ENCODE measurements at places on chromosomes 12 and 14.

GRCh38 chr14:102486513-102487203, 22.9 kb downstream of the ANKRD9 start:
- no peak for DNase-seq

DNA sequence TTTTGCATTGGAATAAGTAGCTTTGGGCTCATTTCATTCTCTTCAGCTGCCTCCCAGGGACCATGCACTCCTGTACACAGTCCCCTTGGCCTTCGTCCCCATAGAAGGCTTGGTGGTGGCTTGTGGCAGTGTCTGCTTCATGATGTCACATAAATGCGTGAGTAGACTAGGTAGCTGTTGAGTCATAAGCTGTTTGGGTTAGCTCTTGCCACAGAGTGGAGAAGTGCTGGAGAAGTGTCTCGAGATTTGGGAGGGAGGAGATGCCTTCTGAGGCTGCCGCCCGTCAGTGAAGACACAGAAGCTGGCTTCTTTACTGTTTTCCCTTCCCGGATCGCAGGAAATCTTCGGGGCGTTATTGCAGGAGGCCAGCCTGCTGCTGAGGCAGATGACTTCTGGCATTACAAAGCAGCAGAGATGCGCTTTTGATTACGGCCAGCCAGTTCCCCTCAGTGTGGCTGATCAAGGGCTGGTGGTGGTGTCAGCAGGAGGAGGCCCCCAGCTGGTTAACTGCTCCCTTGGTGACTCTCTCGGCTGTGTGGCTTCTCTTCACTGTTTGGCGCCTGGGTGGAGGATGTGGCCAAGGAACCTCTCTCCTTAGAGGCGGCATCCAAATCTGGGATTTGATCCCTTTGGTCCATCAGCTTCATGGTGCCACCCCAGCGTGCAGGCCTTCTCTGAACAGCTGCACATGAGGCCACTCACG, 67.6 kb downstream of the AACS start:
- no peak for DNase-seq

GRCh38 chr14:106619606-106620005, 1093.2 kb downstream of the TMEM121 start:
- DNase-seq = no peak

DNA sequence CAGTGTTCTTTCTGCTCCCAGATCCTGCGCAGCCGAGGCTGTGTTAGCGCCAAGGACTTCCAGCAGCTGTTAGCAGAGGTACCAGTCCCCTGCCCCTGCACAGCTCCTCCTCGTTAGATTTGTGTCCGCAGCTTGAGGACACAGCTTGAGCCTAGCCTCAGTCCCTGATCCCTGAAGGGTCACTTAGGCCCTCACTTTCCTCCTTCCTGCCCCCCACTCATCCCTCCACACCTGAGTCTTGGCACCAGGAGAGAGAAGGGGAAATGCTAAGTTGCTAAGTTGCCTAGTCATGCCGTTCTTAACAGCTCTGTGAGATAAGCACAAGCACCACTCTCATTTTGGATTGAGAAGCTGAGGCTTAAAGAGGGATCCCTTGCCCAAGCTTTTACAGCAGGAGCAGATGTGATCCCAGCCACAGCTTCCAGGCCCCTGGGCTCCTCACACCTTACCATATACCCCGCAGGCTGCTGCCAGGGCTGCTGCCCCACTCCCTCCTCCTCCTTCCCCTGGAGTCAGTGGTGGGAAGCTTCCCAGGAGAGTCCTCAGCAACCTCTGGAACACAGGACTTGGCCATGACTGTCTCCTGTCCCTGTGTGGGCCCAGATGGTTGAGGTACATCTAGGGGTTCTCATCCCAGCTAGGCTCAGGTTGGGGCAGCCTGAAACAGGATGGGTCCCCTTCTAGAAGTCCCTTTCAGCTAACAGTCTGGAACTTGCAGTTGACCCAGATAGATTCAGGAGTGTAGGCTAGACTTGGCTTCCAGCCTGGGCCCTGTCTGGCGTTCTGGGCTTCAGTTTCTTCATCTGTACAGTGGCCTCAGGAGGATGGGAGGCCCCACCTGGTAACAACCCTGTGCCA, 975 bp downstream of the OGFOD2 start:
- DNase-seq = no peak

- no peak for DNase-seq
Measured at GRCh38 chr12:123943816-123944215, 28.8 kb downstream of the CCDC92 start.

DNA sequence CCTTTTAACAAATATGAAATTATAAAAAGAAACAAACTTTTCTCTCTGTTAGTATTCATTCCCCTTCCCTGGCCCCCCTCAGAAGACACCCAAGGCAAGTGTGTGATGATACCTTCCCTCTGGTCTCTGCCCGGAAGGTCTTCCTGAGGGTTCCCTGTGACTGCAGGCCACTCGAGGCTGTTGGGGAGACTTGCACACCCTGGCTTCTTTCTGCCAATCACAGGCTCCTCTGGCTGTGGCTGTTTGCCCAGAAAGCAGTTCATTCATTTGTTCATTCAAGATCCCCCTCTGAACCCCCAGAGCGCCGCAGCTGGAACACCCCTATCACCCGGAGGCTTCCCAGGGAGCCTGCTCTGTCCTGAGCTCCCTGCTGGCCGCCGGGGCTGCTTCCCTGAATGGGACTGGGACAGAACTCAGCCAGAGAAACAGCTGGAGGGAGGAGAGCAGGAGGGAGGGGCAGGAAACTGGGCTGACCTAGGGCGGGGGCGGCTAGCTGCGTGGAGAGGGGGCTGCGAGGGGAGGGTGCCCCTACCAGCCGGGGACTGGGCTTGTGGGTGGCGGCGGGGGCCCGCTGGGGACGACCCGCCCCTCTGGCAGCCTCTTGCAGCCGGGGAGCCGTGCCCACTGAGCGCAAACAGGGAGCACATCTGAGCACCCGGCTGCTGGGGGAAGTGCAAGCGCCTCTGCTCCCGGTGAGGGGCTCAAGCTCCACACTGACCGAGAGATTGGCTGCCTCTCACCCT, at the start of gene CMKLR1:
TSS of gene CMKLR1 (minus strand) at position 397 of the 743 bp plus-strand sequence. CDS start 45,720 bp downstream, outside the sequence.
- DNase-seq = no peak

GRCh38 chr14:90355540-90356518, 24.1 kb upstream of the NRDE2 start:
- peak; percentile 30 for DNase-seq

DNA sequence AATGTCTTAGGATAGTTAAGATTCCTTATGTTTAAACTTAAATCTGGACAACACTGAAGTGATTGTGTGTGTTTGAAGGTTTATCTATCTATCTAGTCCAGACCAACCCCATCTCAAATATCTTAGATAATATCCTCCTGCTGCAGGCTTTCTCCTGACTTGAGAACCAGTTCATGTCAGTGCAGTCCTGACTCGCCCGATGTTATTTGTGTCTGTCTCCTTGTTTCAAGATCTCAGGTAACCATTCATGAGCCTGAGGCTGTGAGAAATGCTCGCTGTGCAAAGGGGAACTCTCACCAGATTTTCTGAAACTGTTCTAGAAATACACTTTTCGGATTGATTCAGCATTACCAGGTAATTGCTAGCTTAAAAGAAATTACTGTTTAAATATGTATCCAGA, 356.2 kb downstream of the SNAPC1 start:
- no peak for DNase-seq

GRCh38 chr12:5497329-5498053, 65.6 kb downstream of the NTF3 start:
- no peak for DNase-seq

DNA sequence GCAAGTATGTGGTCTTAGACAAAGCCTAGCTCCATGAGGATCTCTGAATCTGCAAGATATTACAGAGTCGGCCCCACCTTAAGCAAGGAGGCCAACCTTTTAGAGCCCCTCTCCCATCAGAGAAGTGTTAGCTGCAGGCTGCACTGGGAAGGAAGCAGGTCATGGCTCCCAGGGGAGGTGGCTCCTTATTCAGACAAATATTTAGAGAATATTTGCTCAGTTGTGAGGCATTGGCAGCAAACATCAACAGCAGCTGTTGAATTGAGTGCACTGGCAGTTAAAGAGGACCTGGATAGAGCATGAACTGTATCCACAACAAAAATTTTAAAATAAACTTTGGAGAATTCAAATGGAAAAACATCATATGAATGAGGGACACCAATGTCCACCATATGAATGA, 44.7 kb downstream of the FSCB start:
- no peak for DNase-seq

All from kidney capillary endothelial cell (primary cell).